ENCODE measurements at places on chromosomes 3 and 15. TPM values are rescaled to one million over a fixed set of nuclear protein-coding genes. Genes with fewer than 3 reads are reported as not detected.
A peak's percentile ranks its signal among the peaks of the same experiment; 100 is the strongest.

DNA sequence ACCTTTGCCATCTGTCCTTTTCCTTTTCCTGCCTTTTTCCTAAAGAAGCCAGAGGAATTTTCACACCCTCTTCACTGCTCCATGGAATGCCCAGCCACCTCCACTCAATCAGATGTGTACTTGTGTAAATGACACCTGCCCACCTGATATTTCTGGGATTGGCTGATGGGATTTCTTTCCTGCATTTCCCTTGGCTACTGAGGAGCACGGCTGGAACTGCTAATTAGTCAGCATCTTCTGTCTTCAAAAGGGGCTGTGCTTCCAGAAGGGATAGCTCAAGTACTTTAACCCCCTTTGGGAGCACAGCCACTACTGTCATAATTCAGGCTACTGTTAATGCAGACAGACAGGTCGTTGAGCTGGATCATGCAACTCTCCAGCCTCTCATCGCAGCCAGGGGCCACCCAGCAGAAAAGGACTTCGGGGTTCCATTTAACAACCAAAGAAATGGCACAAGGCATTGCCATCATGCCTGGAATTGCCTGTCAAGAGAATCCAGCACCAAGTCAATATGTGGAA lies 38.6 kb downstream of the MGLL start:
- H3K4me1 ChIP-seq = peaks cover 26% of the 10 kb centered on the region
- no peak overlapping the region for H3K27ac ChIP-seq
- no peak for DNase-seq
- H3K4me3 ChIP-seq = no peak overlapping the region

The VPS13C gene
- total RNA-seq = 196 TPM

The RGMA gene
- 6.6 TPM for total RNA-seq

The CCR9 gene
- 0.46 TPM for total RNA-seq

The SERPINI1 gene
- total RNA-seq = 5.4 TPM

GRCh38 chr3:181183764-181184163 lies 194.2 kb upstream of the DNAJC19 start:
- H3K4me3 ChIP-seq = no peak overlapping the region
- H3K27me3 ChIP-seq = no peaks in the 10 kb centered on the region
- H3K36me3 ChIP-seq = no peaks in the 10 kb centered on the region
- no peak overlapping the region for H3K27ac ChIP-seq
- H3K4me1 ChIP-seq = no peaks in the 10 kb centered on the region
- DNase-seq = no peak

GRCh38 chr3:55854494-55854893 lies 367.4 kb upstream of the WNT5A start:
- H3K4me1 ChIP-seq = peaks cover 51% of the 10 kb centered on the region
- H3K27me3 ChIP-seq = no peaks in the 10 kb centered on the region
- H3K27ac ChIP-seq = no peak overlapping the region
- peak; percentile 93 for DNase-seq

The SCAANT1 gene
- total RNA-seq = not detected

The P2RY14 gene
- total RNA-seq = 11.0 TPM

GRCh38 chr3:12489832-12490231 lies 5.6 kb downstream of the TSEN2 start:
- no peaks in the 10 kb centered on the region for H3K4me1 ChIP-seq
- DNase-seq = no peak
- no peak overlapping the region for H3K27ac ChIP-seq
- H3K36me3 ChIP-seq = peaks cover 1% of the 10 kb centered on the region
- no peaks in the 10 kb centered on the region for H3K27me3 ChIP-seq

GRCh38 chr3:112984485-112984884 lies 6.3 kb upstream of the GTPBP8 start:
- DNase-seq = peak; percentile 36
- no peak overlapping the region for H3K27ac ChIP-seq
- no peak overlapping the region for H3K4me3 ChIP-seq
- no peaks in the 10 kb centered on the region for H3K27me3 ChIP-seq
- no peaks in the 10 kb centered on the region for H3K4me1 ChIP-seq

The LEKR1 gene
- 5.4 TPM for total RNA-seq

DNA sequence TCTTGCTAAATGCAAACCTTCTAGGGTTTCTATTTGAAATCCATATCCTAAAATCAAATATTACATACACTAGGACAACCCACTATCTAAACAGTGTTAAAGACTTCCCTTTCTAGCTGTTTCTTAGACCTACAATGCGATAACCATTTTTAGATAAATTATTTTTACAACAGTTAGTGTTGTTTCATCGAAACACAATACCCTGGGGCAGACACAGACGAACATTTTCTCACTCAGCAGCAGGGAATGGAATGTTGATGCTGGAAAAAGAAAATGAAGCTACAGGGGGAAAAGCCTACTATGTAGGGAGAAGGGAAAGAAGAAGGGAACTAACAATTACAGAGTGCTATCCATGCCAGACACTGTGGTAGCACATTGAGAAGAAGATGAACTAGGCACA lies 6.0 kb upstream of the HERC1 start:
- no peak for DNase-seq
- peak overlapping the region; percentile 21 for H3K27ac ChIP-seq
- no peak overlapping the region for H3K4me3 ChIP-seq
- no peaks in the 10 kb centered on the region for H3K36me3 ChIP-seq
- H3K4me1 ChIP-seq = peaks cover 3% of the 10 kb centered on the region

- no peak for DNase-seq
- no peaks in the 10 kb centered on the region for H3K27me3 ChIP-seq
- no peaks in the 10 kb centered on the region for H3K4me1 ChIP-seq
- H3K27ac ChIP-seq = no peak overlapping the region
- no peaks in the 10 kb centered on the region for H3K36me3 ChIP-seq
These were observed 211.0 kb downstream of the TNIK start for GRCh38 chr3:171249245-171249644.

DNA sequence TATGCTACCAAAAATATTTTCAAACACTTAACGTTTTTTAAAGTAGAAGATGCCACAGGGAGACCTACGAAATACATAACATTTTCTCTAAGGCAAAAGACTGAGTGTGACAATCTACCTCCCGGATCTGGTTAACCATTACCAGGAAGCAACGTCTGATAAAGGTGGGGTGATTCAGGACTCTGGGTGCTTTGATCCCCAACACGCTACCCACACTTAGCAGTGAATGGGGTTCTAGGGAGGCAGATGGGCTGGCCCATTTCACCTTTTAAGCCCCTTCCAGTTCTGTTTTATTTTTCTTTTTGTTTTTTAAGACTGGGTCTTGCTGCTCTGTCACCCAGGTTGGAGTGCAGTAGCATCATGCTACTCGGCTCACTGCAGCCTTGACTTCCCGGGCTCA lies 39.5 kb downstream of the EIF4E3 start:
- no peak for DNase-seq
- H3K36me3 ChIP-seq = no peaks in the 10 kb centered on the region
- H3K27ac ChIP-seq = no peak overlapping the region
- peaks cover 6% of the 10 kb centered on the region for H3K4me1 ChIP-seq
- H3K27me3 ChIP-seq = no peaks in the 10 kb centered on the region
- no peak overlapping the region for H3K4me3 ChIP-seq

The CHST2 gene
- 14.5 TPM for total RNA-seq

DNA sequence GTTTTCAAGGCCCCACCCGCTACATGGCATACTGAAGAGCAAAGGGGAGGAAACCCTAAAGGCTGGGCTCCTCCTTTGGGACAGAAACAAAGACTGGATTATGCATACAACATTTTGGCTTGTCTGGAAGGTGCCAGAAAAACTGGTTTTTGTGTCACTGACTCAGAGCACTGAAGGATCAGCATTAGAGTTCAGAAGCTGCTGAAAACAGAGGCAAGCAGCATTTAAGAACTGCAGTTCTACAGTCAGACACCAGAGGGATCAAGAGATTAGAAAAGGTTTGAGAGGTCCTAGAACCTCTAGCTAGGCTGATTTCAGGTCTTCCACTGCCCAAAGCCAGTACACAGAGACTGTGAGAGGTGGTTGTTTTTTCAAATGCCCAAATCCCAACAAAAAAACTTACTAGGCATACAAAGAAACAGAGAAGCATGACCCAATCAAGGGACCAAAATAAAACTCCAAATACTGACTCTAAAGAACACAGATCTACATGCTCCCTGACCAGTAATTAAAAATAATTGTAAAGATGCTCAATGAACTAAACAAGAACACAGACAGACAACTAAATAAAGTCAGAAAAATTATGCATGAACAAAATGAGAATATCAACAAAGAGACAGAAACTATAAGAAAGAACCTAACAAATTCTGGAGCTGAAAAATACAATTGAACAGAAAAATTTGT lies 91.2 kb downstream of the SENP2 start:
- no peaks in the 10 kb centered on the region for H3K4me1 ChIP-seq
- peak; percentile 84 for DNase-seq
- no peaks in the 10 kb centered on the region for H3K27me3 ChIP-seq
- H3K36me3 ChIP-seq = peaks cover 28% of the 10 kb centered on the region
- H3K4me3 ChIP-seq = no peak overlapping the region

DNA sequence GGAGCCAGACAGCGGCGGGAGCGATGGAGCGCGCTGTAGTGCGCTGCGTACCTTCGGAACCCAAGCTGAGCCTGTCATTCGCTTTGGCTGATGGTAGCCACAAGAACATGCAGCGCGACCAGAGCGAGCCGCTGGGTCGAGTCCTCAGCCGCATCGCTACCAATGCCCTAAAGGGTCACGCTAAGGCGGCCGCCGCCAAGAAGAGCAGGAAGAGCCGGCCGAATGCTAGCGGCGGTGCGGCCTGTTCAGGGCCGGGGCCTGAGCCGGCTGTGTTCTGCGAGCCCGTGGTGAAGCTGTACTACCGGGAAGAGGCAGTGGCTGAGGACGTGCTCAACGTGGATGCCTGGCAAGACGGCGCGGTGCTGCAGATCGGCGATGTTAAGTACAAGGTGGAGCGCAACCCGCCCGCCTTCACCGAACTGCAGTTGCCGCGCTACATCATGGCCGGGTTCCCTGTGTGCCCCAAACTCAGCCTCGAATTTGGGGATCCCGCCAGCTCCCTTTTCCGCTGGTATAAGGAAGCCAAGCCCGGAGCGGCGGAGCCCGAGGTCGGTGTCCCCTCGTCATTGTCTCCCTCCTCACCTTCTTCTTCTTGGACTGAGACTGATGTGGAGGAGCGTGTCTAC lies 498 bp downstream of the PDE12 start:
- DNase-seq = no peak
- no peaks in the 10 kb centered on the region for H3K27me3 ChIP-seq
- peak overlapping the region; percentile 88 for H3K27ac ChIP-seq

The ADPRH gene
- 26.3 TPM for total RNA-seq

DNA sequence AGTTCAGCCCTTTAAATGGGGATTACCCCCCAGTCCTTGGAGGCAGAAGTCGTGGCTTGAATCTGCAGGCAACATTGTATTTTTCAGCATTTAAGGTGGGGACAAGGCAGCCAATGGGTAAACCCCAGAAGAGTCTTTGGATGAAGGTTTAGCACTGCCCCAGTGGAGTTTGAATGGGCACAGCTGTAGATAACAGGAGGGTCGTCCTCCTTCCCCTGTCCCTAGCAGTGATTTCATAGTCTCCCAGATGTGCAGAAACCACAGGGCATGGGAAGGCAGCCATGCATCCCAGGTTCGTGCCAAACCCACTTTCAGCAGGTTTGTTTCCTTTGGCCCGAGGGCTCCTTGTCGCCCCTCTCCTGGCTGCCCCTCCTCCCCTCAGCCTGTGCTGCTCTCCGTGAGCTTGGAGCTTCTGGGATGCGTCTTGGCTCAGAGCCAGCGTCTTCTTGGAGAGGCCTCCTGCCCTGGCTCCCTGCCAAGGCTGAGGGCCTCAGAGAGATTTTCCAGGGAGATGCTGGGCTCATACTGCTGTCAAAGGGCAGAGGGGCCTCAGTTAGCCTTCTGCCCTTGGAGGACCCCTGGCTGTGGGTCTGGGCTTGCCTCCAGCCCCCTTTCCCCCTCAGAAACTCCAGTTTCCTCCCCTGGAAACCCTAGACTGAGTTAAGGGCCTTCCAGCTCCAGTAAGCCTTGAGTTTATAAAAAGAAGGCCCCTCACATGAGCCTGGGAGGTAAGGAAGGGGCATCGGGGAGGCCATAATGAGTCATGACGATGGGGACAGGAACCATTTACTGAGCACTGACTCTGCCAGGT lies 48.9 kb upstream of the POLG start:
- no peaks in the 10 kb centered on the region for H3K36me3 ChIP-seq
- H3K27ac ChIP-seq = no peak overlapping the region
- H3K27me3 ChIP-seq = peaks cover 33% of the 10 kb centered on the region
- H3K4me3 ChIP-seq = no peak overlapping the region

- H3K27ac ChIP-seq = no peak overlapping the region
- DNase-seq = no peak
- H3K27me3 ChIP-seq = no peaks in the 10 kb centered on the region
- H3K4me1 ChIP-seq = no peaks in the 10 kb centered on the region
- H3K36me3 ChIP-seq = no peaks in the 10 kb centered on the region
- no peak overlapping the region for H3K4me3 ChIP-seq
These were observed 3.7 kb downstream of the MELTF start for GRCh38 chr3:197025736-197026480.

The PKM gene
- total RNA-seq = 298 TPM

All from lung (tissue), 17 donors.